ENCODE measurements at places on chromosomes 1 and 21.
A peak's percentile ranks its signal among the peaks of the same experiment; 100 is the strongest.

DNA sequence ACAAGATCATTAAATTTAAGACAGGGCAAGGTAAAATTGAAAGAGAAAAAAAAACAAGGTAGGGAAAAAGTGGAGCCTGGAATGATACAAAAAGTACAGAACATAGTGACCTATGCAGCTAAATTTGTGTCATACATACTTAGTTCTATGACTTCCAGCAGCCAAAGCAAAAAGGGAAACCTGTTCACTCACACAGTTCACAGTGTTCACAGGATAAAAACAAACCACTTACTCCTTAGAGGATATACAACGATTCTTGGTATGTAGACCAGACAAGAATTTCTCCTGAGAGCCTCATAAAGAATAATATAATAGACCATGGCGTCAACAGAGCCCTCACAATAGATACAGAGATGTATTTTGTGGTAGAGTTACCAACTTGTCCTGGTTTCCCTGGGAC is 27.5 kb downstream of the COA7 start:
- no peak for DNase-seq

GRCh38 chr1:234154320-234155251 is 218.7 kb upstream of the COA6 start:
- peak; percentile 4 for DNase-seq

DNA sequence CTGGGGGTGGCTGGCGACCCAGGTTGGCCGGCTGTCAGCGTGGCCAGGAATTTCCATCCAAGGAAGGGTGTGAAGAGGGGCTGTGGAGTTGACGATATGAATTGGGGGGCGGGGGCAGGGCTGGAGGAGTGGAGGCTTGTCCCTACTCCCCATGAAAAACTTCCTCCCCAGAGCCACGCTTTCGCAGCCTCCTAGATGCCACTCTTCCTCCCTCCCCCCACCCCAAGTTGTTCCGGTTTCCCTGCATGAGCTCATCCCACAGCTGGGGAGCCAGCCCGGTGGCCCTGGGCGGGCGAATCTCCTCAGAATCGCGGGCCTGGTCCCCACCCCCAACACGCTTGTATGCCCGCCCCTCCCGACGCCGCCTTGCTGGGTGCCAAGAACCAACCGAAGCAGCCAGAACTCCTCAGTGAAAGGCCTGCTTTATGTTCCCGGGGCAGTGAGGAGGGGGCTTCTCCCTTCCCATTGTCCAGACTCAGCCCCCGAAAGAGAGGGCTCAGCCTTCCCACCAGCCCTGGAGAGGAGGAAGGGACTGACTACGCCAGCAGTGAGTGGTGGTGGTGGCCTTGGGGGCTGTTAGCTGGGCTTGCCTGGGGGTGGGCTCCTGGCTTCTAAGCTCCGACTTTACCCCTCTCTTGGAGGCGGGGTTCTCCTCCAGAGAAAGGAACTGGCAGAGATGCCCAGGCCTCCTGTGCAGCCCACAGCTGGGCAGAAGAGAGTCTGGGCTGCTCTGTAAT is 1.8 kb upstream of the CSMD2 start:
- DNase-seq, result no peak

- DNase-seq, result no peak
Observed at GRCh38 chr21:40158366-40158765, 291.1 kb downstream of the PCP4 start.

DNA sequence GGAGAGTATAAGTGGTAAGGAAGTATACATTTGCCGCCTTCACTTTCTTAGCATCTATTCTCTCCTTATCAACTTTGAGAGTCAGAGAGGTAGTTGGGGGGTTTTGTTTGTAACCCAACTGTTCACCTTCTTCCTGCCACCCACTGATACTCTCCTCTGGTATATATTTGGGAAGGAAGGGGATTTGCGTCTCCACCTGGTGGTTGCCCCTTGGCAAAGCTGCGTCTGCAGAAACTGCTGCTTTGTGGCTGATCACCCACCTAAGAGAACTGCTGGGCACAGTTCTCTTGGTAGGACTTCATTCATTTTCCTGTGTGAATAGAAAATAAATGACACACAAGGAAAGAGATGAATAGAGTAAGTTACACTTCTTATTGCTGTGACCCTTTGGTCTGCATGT is 87.0 kb downstream of the SYT14 start:
- no peak for DNase-seq

GRCh38 chr1:236534151-236534651 is 10.4 kb downstream of the LGALS8 start:
- no peak for DNase-seq

- DNase-seq, result no peak
Observed at GRCh38 chr1:22808186-22808675, 97.6 kb downstream of the EPHB2 start.

DNA sequence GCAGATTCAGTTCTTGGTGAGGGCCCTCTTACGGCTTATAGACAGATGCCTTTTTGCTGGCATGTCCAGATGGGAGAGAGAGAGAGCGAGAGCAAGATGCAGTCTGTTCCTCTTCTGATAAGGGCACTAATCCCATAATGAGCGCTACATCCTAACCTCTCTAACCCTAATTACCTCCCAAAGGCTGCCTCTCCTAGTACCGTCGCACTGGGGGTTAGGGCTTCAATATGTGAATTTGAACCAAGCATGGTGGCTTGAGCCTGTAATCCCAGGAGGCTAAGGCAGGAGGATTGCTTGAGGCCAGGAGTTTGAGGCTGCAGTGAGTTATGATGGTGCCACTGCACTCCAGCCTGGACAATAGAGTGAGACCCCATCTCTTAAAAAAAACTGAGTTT is 10.5 kb upstream of the SDE2 start:
- DNase-seq, result no peak

DNA sequence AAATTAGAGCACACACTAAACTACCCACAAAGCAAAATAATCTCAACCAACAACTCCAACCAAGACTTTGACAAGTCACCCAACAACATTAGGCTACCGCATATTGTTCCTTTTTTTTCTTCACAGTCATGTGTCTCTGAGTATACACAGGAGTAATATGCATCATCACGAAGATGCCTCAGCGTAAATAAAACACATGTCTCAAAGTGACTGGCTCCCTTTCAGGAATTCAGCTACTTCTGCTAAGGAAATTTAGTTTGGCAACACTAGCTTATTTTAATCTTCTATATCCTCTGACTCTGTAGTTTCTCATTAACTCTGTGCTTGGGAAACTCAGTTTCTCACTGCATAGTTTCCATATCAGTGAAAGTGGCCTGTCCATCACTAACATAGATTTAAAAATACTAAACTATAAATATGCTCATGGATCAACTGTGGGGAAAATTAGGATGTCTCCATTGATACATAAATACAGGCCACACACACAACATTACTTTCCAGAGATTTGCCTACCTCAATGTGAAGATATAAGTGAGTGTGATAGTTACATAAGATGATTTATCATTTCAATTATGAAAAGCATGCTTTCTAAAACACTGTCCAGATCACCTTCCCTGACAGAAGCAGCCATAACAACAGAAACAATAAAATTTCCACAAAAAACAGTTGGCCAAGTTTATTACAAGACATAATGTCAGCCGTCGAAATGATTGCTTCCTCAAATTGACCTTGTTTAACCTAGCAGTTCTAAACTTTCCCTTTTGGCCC is 113.2 kb downstream of the PTGER3 start:
- no peak for DNase-seq

DNA sequence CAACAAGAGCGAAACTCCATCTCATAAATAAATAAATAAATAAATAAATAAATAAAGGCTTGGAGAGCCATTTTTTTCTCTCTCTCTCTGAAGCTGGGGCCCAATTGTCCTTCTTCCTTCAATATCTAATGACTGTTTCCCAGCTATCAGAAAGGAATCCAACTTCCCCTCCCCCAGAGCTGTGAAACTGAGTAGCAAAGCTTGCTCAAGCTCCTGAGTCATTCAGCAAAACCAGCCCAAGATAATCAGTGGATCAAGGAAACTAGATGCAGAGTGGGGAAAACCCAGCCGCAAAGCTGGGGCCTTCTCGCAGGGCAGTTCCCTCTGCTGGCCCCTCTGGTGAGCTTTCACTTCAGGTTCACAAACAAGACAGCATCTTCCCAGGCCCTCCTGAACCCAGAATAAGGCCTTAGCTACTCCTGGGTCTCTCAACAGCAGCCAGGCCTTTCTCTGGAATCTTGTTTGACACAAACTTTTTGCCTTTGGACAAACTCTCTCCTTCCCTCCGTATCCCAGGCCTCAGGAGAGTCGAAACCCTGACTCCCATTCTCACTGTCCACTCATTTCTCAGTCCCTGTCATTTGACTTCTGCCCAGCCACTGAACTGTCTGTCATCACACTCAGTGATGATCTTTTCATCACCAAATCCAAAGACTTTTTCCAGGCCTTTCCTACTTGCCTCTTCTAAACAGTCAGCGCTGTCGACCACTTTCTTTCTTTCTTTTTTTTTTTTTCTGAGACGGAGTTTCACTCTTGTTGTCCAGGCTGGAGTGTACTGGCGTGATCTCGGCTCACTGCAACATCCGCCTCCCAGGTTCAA is 18.0 kb upstream of the PTP4A2 start:
- DNase-seq, result no peak

DNA sequence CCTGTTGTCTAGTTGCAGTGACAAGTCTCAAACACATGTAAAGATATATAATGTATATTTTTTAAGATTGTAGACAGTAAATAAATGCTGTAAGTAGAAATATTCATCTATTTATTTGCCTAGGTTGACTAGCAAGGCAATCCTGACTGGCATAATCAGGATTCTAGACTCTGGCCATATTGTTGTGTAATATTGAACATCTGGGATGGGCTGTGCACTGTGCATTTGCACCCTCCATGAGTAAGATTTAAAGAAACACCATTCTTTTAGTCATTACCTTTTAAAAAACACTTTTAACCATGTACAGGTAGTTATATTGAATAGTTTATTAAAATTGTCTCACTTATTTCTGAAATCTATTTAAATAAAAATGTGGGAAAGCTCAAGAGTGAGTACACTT is 32.4 kb downstream of the RASAL2 start:
- DNase-seq, result no peak

DNA sequence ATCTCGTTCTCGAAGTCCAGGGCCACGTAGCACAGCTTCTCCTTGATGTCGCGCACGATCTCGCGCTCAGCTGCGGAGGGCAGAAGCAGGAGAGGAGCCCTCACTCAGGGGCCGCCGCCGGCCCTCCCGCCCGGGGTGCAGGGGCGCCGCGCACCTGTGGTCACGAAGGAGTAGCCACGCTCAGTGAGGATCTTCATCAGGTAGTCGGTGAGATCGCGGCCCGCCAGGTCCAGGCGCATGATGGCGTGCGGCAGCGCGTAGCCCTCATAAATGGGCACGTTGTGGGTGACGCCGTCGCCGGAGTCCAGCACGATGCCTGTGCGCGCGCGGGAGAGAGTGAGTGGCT is 1.8 kb downstream of the ACTA1 start:
- no peak for DNase-seq

DNA sequence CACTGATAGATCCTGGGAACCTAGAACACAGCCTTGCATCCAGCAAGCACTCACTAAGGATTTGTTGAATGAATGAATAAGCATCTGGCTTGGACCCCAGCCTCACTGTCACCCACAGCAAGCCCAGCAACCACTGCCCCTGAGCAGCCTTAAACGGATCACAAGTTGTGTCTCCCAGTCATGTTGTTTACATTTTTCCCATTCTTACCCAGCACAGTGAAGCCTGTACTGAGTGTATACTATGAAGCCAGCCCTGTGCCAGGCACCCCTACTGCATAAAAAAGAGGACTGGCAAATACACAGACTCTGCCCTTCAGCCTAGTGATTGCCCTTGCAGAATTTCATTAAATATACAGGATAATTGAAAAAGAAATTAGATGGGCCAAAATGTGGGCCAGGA is 30.2 kb downstream of the RRAGC start:
- no peak for DNase-seq

DNA sequence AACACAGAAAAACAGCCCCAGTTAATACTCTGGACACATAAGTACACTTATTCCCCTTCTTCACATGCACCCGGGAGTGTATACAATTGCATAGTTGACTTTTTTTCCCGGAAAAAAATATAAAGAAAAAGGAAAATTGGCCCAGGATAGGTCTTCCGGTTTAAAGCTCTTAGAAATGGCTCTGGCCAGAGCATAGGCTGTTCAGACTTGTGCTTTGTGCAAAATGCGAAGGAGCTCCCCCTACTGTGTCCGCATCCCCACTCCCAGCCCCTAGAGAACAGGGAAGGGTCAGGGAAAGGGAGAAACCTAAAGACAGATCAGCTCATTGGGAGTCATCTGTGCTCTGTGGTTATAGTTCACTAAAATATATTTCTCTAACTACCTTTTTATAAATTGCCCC is 5.5 kb upstream of the MTMR11 start:
- no peak for DNase-seq

DNA sequence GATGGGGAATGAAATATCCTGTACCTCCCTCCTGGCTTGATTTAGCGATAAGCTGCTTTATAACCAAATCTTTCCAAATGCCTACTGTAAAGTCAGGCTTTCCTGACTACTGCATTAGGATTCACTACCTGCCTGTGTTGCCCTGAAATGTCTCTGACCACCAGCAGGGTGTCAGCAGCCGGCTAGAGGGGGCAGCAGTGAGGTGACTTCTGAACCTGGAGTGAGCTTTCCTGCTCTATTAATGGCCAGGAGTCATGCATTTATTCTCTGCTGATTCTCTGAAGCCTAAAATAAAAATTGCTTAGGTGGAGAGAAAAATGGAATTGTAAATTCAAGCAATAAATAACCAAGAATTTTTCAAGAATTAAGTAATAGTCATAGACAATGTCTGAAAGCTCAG is 2.5 kb downstream of the BACE2 start:
- peak; percentile 54 for DNase-seq

DNA sequence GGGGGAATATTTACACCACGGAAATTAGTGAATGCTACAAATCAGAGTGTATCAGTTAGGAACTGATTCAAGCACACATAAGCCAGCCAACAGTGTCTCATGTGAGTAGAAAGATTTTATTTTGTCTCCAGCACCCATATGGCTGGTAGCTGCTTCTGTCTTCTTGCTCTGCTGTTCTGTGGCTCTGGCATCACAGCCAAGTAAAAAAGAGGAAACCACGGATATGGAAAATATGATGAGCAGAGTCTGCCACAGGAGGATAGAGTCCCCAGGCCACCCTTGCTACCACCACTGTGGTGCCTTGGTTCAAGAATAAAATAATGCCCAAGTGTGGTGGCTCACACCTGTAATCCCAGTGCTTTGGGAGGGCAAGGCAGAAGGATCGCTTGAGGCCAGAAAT is 53.6 kb upstream of the SPOCD1 start:
- DNase-seq, result no peak

- no peak for DNase-seq
Observed at GRCh38 chr1:184392779-184393522, 6.1 kb downstream of the C1orf21 start.

- DNase-seq, result no peak
Observed at GRCh38 chr1:14884614-14885175, 268.9 kb upstream of the TMEM51 start.

DNA sequence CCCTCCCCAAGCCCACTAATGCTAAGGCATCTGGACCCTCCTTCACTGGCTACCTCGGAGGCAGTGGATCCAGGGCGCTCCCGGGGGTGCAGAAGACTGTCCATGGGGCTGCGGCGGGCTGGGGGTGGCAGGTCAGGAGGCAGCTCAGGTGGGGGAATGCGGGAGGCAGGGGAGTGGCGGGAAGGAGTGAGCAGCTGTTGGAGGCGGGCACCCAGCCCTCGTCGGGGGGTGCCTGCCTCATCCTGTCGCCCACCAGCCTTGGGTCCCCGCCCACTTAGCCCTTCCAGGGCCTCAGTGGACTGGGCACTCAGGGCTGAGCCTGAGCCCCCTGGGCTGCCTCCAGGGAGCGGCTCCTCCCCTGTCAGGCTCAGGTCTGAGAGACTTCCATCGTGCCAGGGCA is 10.7 kb upstream of the GATAD2B start:
- DNase-seq, result no peak
